ENCODE measurements at places on chromosomes 11 and 22.

DNA sequence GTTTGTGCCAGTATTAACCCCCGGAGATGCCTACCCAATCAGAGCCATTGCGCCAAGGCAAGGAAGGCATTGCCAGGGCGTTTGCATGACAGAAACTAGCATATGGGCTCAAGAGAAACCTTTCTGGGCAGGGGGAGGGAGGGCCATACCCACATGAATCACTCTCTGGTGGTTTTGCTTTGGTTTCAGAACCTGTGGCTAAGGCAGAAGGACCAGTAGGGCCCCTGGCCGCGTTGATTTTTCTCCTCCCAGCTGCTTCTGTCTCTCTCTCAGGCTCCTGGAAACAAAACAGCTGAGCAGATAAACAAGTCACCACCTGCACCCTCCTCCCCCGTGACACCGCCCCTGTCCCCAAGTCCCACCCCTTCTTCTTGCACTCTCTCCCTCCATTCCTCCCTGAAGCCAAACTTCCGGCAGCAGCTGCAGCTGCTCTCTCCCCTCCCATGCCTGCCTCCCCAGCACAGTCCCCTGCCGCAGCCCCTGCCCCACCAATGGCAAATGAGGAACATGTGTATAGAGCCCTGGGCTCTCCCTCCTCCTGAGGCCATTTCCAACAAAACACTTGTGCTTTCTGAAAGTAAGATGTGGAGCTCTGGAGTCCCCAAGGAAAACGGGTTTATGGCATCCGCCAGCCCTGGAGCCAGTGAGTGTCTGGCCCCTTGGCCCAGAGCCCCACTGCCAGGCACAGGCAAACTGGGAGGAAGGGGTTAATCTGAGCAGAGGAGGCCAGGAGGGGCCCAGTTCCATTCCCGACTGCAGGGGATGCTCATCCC, 39.0 kb upstream of the ADA2 start:
- DNase-seq, result peak; percentile 89

GRCh38 chr11:61309739-61310138, 14.6 kb upstream of the VWCE start:
- DNase-seq, result no peak

GRCh38 chr22:42375982-42376381, 56.2 kb downstream of the NFAM1 start:
- no peak for DNase-seq

- no peak for DNase-seq
These were observed 198.2 kb upstream of the POU2AF2 start for GRCh38 chr11:111047374-111047773.

DNA sequence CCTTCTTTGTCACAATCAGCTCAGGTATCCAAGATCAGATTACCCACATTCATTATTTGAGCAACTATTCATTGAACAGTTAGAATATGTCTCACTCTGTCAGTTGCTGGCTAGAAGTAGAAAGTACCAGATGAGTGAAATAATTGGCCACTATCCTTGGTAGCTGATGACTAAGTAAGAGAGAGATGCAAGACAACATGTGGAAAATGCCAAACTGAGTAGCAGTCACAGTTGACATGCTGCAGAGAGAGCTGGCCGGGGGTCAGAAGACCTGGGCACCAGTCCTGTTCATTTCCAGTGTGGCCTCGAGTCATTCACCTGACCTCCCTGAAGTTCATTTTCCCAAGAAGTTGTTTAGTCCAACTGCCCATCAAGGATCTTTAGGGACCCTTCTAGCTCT, 22.5 kb upstream of the SMIM35 start:
- DNase-seq, result no peak

GRCh38 chr11:44427432-44427831, 117.5 kb upstream of the ALX4 start:
- DNase-seq, result no peak

- no peak for DNase-seq
These were observed 39.3 kb downstream of the RIBC2 start for GRCh38 chr22:45452565-45453379.

DNA sequence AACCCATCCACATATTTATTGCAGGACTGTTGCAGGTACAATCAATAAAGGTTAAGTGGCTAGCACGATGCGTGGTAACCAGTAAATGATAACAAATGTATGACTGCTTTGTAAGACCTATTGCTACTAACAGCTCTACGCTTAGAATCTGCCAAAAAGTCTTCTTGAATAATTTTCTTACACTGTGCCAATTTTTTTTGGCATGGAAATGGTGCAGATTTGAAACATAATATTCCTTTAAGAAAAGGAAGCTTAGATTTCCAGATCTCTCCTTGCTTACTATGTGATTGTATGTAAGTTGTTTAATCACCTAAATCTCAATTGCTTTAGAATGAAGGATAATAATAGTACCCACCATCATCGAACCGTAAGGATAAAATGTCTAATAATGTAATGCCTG, 192.0 kb downstream of the LRRC4C start:
- no peak for DNase-seq
